Adrenal gland (tissue), 19 donors: ENCODE measurements at places on chromosomes 11 and 22. TPM values are rescaled to one million over a fixed set of nuclear protein-coding genes. Genes with fewer than 3 reads are reported as not detected.

Gene TLCD5
- polyA plus RNA-seq, result 5.8 TPM

Gene OR8G5
- polyA plus RNA-seq, result not detected

Gene NPAS4
- 0.72 TPM for polyA plus RNA-seq

Gene ANGPTL5
- 0.22 TPM for polyA plus RNA-seq

Gene FXYD2
- 3.6 TPM for polyA plus RNA-seq

Gene ME3
- polyA plus RNA-seq, result 128 TPM

Gene OVCH2
- polyA plus RNA-seq, result not detected

Gene SCO2
- polyA plus RNA-seq, result 1.2 TPM

Gene OR52I1
- polyA plus RNA-seq, result not detected

Gene TUBA8
- polyA plus RNA-seq, result 1.7 TPM

Gene OR5I1
- not detected for polyA plus RNA-seq

Gene MYO7A
- 150 TPM for polyA plus RNA-seq

Gene TEX54
- polyA plus RNA-seq, result 1.4 TPM

Gene OSM
- polyA plus RNA-seq, result 1.6 TPM

Gene OOSP4A
- polyA plus RNA-seq, result not detected

Gene ZNF70
- polyA plus RNA-seq, result 3.8 TPM

Gene GAS2
- polyA plus RNA-seq, result 0.56 TPM

Gene IRF7
- polyA plus RNA-seq, result 87.6 TPM
